ENCODE measurements at places on chromosomes 16 and 17. TPM values are rescaled to one million over a fixed set of nuclear protein-coding genes. Genes with fewer than 3 reads are reported as not detected.
A peak's percentile ranks its signal among the peaks of the same experiment; 100 is the strongest.

Gene TERB1
- total RNA-seq, result not detected

GRCh38 chr16:58124601-58124915 is 4.6 kb downstream of the CFAP20 start:
- no peak for DNase-seq

- no peak for DNase-seq
These were observed 69.2 kb downstream of the CDC27 start for GRCh38 chr17:47119746-47120520.

DNA sequence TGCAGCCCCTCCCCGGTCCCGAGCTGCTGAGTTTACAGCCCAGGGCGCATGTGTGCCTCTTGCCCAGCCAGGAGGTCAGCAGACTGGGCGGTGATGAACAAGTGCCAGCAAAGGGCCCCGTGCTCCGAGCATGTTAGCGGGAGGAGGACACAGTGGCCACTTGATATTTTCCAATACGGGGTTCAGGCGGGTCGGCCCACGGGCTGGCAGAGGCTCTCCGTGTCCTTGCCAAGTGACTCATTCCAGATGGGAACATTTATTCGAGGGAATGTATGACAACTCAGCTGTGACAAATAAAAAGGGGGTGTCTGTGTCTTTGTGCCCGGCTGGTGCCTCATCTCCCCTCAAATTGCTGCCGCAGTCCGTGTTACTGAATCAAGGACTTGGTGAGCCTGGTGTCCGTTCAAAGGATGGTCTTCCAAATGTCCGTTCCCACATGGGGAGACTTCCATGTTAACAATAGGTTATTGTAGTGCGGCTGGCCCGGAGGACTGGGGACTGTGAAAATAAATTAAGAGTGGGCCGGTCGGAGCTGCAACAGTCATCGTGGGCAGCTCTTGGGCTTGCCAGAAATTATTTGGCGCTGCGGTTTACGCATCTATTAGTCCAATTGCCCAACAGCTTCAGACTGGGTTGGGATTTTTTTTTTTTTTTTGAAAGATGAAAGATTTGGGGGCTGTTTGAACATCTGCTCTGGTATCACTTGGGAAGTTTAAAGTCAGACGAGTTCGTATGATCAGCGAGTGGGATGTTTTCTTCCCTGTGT is 174.0 kb upstream of the CIBAR2 start:
- no peak for DNase-seq

Gene SNRNP25
- 38.0 TPM for total RNA-seq

Gene CCDC144A
- total RNA-seq, result 5.3 TPM

DNA sequence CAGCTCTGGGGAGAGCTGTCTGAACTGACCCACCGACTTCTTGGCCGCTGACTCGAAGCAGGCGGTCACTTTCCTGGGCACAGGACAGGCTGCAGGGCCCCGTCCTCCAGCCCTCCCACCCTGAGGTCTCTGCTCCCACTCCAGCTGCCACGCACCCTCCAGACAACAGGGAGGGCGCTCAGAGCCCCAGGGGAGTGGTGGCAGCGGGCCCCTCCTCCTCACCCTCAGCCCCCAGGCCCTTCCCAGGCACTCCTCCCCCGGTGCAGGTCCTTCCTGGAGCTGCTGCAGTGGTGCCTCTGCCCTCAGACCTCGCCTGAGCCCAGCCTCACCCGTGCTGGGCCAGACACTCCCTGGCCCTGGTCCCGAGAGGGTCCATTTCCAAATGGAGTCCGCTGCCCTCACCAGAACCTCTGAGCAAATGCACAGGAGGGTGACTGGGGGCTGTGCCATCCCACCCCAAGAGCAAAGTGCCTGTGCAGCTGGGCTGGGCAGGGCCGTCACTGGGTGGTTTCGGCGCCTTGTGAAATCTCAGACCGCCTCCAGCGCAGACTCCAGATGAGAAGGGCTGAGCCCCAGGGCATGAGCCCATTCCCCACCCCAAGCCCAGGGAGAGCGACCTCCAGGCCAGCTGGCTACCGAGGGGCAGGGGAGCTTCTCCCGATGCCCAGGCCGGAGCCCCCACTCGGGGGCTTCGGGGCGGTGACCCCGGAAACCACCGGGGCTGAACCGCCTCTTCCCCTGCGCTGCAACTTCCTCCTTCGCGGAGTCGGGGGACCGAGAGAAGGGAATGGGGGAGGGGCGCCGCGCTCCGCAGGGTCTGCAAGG is 717 bp downstream of the CYBA start:
- DNase-seq, result peak; percentile 41

DNA sequence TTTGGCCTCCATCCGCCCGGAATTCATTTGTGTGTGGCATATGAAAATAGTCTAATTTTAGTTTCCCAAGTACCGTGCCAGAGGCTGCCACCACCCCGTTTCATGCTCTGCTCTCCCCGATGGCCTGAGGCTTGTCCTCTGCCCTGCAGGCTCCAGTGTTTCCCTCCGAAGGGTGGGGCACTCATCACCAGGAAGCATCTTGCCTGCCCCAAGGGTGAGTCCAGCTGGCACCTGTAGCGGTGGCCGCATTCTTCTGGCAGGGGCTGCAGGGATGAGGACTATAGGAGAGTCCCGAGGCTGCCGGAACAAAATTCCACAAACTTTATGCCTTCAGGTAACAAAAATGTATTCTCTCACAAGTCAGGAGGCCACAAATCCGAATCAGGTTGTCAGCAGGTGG is 23.1 kb upstream of the CMIP start:
- DNase-seq, result no peak

DNA sequence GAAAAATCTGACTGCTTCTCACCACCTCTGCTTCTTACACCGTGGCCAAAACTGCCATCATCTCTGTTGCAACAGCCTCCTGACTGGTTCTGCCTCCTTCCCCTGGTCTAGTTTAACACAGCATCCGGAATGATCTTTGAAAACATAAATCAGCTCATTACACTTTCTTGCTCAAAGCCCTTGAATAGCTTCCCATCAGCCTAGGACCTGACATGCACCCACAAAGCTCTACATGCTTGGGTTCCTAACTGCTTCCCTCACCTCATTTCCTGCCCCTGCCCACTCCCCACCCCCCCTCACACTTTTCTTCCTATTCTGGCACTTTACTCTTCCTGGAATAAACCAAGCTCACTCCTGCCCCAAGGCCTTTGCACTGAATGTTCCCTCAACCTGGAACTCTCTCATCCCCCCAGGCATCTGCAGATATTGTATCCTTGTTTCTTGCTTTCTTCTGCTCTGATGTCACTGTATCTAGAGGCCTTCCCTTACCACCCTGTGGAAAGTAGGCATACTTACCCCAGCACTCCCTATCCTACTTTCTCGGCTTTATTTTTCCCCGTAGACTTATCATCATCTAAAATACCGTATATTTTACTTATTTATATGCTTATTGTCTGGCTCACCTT is 112.4 kb downstream of the FTO start:
- DNase-seq, result no peak

Gene ACACA
- total RNA-seq, result 59.8 TPM

Gene CRISPLD2
- not detected for total RNA-seq

GRCh38 chr17:75516619-75517296 is 430 bp downstream of the TSEN54 start:
- peak; percentile 34 for DNase-seq

DNA sequence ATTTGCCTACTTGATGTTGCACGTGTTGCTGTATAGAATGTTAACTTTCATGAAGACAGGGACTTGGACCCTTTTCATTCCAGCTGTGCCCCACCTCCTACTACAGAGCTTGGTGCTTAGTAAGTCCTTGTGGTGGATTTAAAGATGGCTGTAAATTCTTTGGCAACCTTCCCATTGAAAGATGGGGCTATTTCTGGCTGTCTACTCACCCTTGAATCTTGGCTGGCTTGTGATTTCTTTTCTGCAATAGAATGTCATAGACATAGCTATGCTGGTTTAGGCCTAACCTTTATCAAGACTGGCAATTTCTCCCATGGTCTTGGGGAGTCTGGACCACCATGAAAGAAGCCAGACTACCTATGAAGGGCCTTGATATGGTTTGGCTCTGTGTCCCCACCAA is 59.0 kb downstream of the ACSM2A start:
- no peak for DNase-seq

DNA sequence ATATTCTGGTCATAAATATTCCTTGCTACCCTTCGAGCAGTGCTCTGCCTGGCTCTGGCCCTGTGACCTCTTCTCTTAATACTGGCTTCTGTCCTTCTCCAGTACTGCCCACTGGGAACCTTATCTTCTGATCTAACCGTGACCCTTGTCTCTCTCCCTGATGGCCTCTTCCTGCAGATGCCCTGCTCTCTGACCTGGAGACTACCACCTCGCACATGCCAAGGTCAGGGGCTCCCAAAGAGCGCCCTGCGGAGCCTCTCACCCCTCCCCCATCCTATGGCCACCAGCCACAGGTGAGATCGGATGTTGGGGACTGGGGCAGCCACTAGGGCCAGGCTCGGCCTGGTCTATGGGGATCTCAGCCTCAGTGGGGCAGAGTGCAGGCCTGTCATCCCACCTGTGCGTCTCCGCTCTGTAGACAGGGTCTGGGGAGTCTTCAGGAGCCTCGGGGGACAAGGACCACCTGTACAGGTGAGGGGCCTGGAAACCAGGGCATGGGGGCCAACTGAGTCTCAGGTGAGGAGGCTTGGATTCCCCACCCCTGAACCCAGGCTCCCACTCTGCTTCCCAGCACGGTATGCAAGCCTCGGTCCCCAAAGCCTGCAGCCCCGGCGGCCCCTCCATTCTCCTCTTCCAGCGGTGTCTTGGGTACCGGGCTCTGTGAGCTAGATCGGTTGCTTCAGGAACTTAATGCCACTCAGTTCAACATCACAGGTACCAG is 1.5 kb downstream of the TGFB1I1 start:
- DNase-seq, result no peak

Gene CD300LB
- not detected for total RNA-seq

DNA sequence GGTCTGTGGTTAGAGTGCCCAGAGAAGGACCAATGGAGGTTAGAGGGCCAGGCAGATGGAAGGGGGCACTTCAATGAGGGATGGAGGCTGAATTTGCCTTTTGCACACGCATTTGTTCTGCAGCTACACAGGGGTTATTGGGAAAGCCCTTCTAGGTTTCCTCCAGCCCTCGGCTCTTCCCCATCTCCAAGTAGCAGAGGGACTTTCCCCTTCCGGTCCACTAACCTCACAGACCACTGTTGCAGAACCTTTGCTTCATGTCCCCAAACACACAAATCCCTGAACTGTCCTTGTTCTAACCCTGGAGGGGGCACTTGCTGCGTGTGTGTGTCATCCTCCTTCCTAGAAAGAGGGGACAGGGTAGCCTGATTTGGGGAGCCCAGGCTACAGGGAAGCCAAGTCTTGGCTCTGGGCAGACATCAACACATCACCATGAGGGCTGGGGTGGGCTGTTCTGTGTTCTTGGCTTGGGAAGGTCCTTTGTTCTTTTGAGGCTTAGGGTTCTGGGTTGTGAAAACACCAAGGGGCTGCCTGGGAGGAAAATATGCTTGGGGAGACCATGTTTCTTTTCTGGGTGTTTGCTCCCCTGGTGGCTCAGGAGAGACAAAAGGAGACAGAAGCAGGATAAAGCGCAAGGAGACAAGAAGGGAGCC is 7.3 kb upstream of the NR1D1 start:
- peak; percentile 32 for DNase-seq

Gene DPEP2
- total RNA-seq, result 3.1 TPM

Gene RNF43
- total RNA-seq, result 0.91 TPM

DNA sequence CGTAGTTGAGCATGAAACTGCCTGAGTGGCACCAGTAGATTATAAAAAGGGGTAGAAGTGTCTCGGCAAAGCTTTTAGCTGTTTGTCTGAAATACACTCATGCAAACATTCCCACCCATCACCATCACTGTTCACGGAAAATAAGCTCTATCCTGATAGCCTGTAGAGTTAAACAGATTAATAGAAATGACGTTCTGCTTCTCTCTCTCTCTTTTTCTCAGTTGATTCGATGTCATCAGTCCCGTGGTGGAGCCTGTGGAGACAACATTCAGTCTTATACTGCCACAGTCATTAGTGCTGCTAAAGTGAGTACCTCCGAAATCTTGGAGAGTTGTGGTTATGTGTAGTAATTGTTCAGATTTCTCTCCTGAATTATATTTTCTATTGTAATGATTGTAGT is 224.7 kb downstream of the BCAS3 start:
- DNase-seq, result no peak

Gene GPR142
- total RNA-seq, result not detected

DNA sequence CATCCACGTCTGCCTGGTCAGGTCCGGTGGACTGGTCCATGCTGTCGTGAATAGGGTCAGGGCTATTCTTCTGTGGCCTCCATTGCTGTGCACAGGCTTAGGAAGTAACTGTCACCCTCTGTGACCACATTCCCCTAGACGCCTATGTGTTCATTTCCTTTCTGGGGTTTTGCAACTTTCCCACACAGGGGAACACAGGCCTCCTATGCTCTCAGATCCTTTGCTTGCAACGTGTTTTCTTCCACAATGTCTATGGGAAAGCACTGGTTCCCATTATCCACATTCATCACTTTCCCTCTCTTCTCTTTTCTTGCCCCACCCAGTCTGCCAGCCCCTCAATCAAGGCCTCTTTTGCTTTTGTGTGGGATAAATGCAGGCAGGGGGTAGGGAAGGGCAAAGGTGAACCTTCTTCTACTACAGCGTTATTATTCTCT is 43.2 kb upstream of the DNAJA2 start:
- peak; percentile 32 for DNase-seq
